ENCODE measurements at places on chromosomes 12 and 14.

DNA sequence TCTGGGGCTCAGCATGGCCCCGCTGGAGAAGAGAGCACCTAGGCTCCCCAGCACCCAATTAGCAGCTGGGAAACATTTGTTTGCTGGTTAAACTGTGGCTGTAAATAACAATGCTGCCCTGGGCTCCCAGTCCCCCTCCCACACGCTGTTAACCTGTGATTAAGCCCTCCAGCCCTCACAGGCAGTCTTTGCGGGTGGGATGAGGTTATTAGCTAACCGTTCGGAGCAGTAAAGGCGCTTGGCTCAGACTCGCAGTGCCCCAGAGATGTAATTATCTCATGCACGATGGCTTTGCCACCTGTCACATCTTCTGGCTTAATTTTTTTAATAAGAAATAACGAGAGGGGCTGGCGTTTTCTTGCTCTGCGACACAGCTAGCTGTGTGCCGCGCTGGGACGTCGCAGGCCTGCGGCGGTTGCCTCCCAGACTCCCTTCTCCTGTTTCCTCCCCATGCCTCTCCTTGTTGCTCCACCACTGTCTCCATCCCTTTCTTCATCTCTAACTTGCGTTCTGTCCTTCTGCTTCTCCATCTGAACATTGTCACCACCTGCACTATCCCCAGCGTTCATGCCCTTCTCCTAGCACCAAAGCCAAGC, 239.2 kb upstream of the FKBP4 start:
- no peak for DNase-seq

GRCh38 chr12:11812241-11812585, 162.7 kb downstream of the ETV6 start:
- no peak for DNase-seq

- DNase-seq, result no peak
Observed at GRCh38 chr12:14589169-14590004, 21.7 kb upstream of the PLBD1 start.

DNA sequence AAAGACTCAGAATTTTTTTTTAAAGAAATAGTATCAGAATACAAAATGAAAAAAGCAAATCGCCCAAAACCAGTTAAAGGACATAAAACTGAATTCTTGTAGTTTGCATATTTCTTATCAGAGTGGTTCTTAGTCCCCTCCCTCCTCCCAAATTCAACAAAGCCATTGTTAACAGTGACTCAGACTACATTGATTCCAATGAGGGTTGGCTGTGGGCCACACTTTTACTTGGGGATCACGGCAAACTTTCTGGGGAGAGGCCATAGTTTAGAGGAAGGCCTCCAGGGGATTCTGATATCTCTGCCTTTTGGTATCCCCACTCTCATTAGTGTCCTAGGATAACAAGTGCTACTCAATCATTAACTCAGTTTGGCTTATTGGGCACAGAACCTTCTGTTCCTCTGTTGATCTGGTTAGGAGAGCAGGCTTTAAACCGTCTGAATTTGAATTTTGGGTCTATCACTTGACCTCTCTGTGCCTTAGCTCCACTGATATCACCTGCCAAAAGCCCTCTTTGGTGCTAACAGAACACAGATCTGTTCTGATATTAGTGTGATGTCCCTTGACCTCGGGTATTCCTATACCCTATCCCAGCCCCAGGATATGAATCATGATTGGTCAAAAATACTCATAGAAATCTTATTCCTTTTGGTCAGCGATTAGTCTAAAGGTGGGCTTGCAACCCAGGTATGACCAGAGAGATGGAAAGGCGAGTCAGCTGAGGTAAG, 45.2 kb upstream of the APPL2 start:
- no peak for DNase-seq

- DNase-seq, result peak; percentile 53
Observed at GRCh38 chr14:74612350-74613021, 449 bp upstream of the LTBP2 start.

DNA sequence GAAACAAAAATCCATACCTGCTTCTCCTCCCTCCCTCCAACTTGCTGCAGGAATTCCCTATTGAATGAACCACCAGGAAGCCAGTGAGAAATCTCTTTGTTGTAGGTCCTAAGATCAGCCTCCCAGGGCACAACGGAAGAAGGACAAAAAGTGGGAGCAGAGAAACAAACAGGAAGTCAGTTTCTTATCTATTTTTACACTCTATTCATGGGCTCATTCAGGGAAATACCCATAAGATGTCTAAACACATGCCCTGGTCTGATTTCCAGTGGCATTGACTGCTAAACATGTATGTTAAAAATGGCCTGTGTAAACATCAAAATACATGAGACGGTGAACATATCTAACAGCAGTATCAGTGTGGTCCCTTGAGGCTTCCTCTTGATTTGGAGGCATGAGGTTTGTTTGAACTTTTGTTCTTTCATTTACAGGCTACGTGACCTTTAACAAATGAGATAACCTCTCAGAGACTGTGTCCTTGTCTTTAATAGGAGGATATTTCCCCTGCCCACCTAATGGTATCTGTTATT, 18.8 kb downstream of the GPR65 start:
- DNase-seq, result no peak

DNA sequence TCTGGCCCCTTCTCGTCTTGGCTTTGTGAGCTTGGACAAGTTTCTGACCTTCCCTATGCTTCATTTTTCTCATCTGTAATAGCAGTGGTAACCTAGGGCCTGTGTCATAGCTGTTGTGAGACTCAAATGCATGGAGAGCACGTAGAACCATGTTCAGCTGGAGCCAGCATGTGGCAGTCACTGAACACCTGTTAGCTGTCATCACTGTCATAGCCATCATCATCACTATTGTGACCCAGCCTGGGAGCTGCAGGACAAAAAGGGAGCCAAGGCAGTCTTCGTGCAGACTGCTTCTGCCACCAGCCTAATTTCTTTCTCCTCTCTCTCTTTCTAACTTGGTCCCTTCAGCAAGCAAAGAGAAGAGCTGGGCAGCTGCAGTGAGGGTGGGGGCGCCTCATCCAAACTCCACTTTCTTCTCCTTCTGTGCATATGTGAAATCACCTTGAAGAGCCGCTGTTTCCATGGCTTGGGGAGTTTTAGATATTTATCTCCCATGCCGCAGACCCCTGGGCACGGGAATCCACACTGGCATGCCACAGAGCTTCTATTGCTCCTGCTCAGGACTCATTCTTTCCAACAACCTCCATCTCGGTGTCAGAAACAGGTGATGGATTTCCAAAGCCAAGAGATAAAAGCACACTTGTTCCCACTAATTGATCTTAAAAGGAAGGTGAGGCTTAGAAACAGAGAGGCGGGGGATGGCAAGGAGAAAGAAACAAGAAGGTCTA, 87.0 kb downstream of the SRRM4 start:
- no peak for DNase-seq

DNA sequence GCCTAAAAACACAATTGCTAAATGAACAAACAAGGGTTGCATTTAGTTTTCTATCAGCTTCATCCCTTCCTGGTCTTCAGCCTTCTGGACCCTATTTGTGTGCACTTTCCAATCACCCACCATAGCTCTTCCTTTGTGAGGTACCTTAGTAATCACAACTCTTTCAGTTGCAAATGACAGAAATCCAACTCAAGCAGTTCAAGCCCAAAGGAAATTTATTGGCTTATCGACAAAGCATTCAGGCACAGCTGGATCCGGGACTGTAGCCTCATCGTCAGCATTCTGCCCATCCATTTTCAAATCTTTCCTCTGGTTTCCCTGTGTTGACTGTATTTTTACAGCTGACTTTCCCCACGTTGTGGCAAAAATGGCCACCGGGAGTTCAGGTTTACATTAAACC, 148.6 kb upstream of the VASH1 start:
- no peak for DNase-seq

GRCh38 chr14:103941462-103941861, 867 bp downstream of the RD3L start:
- DNase-seq, result no peak

GRCh38 chr12:21580748-21581516, 23.7 kb downstream of the GYS2 start:
- DNase-seq, result no peak

DNA sequence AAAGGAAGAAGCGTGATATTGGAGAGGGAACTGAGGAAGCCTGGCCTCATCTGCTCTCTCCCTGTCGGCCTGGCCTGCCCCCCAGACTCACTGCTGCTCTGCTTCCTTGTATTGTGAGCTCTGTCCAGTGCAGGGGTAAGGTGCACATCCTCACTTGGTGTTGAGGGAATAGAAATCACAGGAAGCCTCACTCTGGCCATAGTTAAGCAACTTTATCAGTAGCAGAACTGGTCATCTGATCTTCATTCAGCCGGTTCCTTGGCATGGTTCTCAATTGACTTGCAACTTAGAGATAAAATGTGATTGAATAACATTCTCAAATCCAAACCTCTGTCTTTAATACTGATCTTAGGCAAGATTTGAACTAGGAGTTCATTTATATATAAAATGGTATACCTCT, 11.5 kb upstream of the CCDC175 start:
- no peak for DNase-seq

DNA sequence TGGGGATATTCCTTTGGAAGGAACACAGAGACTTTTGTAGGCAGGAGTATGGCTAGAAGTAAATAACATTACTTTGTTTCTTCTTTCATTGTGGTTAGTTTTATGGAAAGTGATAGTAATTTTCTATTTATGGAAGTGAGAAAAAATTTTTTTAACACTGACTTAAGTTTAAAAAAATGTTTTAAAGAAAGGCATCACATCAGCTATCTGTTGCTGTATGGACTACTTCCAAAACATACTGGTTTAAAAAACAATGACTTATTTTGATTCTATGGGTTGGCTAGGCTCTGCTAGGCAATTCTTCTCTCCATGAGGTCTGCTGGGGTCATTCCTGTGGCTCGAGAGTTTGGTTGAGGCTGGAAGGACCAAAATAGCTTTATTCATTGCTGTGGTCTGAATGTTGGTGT, 31.7 kb upstream of the SLC38A2 start:
- no peak for DNase-seq

DNA sequence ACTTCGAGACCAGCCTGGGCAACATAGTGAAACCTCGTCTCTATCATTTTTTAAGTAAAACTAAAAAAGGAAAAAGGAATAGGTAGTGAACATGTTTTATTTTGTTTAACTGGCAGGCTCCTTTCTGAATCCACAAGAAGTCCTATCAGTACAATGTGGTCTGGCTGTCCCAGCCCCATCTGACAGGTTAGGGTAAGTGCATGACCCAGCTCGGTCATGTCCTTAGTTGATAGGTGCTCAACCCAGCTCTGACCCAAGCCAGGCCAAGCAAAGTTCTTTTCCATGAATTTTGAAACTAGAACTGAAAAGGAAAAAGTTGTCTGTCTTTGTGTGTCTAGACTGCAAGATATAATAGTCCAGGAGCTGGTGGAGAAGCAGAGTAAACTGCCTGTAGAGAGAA, 4.7 kb upstream of the NRDE2 start:
- DNase-seq, result no peak

DNA sequence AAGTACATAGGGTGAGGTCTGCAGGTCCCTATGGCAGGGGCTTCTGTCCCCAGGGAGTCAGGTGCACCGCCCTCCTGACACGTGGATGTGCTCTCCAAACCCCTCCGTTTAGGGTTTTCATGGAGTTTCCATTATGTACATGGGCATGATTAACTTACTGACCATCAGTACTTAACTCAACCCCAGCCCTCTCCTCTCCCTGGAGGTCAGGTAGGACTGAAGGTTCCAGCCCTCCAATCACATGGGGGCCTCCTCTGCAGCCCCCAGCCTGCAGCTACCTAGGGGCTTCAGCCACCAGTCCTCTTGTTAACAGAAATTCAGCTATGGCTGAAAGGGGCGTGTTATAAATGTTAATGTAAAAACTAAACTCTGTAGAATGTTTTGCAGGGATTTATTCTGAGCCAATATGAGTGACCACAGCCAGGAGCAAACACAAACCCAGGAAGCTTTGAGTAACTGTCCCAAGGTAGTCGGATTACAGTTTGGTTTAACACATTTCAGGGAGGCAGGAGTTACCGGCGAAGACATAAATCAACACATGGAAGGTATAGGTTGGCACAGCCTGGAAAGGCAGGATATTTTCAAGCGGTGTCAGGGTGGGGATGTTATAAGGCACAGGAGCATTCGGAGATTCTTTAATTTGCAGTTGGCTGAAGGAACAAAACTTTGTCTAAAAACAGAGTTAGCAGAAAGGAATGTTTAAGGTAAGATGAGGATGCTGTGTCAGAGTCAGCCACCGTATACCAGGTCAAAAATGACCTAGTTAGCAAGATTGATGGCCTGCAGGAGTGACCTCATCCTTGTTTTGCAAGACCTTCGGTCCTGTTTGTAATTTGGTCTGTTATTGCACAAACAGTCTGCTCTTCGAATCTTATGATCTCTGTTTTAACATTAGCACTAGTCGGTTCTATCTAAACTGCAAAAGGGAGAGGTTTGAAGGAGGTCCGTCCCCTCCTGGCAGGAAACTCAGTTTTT, 75.2 kb downstream of the TNFAIP2 start:
- no peak for DNase-seq

DNA sequence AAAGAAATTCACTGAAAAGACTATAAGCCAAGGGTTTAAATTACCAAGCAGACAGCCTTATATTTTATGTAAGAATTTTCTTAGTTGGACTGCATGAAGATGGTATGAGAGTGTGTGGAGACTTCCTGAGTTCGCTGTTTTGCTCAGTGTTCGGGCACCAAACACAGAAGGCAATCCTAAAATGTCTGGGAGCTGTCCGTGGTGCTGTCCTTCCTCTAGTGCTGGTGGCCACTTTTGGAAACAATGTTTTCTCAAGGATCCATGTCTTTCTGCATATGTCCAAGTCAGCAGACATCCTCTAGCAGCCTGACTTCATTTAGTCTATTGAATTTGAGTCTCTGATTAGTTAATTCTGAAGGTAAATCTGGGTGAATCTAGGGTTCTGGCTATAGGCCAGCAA, 135.8 kb downstream of the SLC8A3 start:
- DNase-seq, result no peak

DNA sequence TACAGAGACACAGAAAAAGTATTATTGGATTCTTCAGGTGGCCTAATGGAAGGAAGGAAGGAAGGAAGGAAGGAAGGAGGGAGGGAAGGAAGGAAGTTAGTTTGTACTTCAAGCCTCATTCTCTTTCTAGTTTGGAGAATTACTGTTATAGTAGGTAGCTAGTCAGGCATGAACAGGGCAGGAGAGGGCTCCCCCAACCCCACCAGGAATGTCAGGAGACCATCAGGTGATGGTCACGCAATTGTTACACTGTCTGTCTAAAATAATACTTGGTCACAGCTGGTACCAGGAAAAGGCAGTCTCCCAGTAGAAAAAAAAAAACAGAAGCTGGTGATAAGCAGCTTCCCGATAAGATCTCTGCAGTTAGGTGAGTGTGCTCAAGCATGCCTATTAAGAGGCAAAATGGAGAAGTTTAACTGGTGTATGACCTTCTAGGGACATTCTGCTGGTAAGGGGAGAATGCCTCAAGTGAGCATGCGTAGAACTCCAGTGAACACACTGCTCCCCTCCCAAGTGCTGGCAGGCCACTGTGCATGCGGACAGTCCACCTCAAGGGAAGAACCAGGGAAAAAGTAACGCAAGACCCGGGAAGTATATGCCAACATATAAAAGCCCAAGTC, 358.4 kb upstream of the SOX5 start:
- DNase-seq, result no peak

Measured in stimulated activated CD4-positive, alpha-beta T cell treated with anti-CD3 and anti-CD28 coated beads, TNF-alpha, amount 100 ng/mL, for 1 hour (primary cell).